RCC 7860 (cell line): ENCODE measurements at places on chromosomes 11 and 22.

DNA sequence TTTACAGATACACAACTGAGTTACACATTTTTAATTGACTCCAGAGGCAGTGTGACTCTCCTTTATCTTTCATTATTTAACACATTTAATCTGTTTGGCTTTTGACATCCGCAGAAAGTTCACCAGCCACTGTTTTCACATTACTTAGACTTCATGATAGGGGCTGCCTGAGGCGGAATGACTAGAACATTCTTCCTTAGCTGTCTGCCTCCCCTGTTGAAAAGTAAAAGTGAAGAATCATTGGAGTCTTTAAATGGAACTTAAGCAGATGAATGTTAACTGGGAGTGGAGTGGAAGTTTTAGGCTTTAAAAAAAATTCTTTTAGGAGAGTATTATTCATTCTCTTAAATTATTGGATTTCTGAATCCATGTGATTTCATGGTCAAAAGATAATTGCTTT lies 229.2 kb upstream of the MTNR1B start:
- no peak for DNase-seq

DNA sequence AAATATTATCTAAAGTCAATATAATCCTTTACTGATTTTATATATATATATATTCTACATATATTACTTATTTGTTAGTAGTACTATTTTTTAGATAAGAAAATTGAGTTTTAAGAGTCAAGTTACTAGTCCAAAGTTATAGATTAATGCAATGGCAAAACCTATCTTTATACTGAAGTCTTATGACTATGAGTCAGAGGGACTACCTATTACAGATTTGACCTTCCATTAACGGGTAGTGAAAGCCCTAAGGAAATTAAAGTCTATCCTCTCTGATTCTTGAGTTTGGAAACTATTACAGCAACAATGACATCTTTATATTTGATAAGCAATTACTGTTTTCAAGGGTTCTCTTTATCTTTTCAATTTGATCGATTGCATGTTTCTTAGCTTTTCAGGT lies 315.8 kb downstream of the CASP12 start:
- no peak for DNase-seq

GRCh38 chr11:58573451-58574104 lies 2.1 kb downstream of the LPXN start:
- DNase-seq, result peak; percentile 82

GRCh38 chr11:106848526-106848925 lies 169.8 kb downstream of the GUCY1A2 start:
- no peak for DNase-seq

GRCh38 chr11:64659417-64660144 lies 63.4 kb downstream of the NRXN2 start:
- peak; percentile 94 for DNase-seq

DNA sequence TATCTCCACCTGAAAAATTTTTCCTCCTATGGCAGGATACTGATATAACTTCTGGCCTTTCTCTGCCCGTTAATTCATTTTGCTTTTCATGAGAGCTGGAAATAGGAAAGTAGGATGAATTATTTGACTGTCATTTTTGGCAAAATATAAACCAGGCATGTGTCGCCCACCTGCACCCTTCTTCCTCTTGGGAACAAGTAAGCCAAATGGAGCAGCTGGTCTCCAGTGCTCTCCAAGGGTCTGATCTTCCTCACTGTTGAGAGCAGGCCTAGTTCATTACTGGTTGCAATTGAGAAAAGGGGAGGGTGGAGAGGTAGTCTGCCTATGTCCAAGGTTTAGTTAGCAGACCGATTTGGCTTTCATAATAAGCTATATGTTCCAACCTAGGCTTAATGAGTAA lies 582.2 kb downstream of the DLG2 start:
- DNase-seq, result no peak

GRCh38 chr11:46912526-46913150 lies 5.7 kb downstream of the LRP4 start:
- no peak for DNase-seq

DNA sequence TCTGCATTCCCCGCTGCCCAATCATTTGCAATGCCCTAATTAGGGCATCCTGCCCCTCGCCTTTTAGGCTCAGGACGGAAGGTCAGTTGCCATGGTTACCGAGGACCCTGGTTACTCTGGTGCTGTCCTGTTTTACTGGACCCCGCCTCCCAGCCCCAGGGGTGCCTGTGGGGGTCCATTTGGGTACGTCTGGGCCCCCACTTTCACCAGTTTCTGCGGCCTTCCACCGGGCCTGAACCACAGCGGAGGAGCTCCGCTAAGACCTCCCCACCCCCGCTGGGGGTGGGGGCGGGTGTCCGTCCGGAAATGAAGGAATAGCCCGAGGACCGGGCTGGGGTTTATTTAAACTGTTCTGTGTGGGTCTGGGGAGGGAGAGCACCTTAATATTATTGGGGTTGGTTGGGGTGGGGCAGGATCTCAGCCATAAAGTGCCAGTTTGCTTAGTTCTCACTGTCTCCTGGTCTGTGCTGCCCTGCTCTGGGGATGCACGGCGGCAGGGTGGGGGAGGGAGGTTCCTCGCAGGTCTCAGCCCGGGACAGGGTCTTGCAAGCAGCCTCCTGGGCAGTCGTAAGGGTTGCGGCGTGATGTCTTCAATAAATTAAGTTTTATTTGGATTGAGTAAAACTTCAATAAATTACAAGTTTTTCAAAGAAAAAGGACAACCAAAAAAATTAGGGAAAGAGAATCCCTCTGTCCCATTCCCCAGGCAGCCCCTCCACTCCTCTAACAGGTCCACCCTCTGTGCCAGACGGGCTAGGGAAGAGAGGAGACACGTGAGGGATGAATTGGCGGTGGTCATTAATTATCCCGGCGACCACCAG lies 5.3 kb downstream of the PHOX2A start:
- DNase-seq, result no peak

GRCh38 chr22:21047035-21047661 lies 1.4 kb downstream of the LRRC74B start:
- DNase-seq, result no peak

DNA sequence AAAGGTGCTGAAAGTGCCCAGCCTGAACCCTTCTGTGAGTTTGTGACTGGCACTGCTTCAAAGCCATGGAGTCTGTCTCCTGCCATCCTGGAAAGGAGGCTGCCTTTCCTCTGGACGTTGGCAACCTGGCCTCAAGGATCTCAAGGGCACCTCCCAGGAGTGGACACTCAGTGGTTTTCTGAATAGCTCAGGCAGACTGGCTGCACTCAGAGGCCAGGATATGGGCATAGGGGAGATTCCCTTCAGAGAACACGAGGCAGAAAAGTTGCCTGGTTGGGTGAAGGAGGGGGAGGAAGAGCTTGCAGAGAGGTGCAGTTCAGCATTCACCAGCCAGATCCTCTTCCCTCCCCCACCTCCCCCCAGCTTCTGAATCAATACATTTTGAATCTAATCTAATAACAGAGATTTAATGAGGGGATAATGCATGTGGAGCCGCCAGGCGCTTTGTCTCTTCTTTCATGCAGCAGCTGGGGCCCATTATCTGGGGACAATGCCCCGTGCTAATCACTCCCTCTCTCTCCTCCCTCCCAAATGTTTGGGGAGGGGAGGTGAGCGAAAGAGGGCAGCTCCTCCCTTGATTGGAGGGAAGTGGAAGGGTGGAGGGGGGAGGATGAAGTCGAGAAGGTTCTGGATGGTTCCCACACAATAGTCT lies 17.7 kb downstream of the HTR3A start:
- no peak for DNase-seq

DNA sequence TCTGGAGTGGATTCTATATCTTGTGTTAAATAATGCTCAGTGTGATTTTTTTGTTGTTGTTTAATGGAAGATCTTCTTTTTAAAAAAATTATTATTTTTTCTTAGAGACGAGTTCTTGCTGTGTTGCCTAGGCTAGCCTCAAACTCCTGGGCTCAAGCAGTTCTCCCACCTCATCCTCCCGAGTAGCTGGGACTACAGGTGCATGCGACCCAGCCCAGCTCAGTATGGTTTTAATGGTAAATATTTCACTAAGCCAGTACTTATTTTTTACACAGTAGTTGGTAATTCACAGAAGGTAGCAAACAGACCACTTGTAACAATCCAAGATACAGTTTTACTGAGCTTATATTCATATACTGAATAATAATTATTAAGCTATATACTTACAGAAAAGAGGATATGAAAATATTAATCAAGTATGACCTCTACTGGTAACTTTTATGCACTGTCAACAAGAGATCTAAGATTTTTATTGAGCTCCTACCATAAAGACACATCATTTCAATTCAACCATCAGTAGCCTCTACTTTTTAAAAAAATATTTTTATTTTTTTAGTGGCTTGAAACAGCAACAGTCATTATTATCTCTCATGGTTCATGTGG lies 6.1 kb upstream of the CD59 start:
- DNase-seq, result peak; percentile 34

- no peak for DNase-seq
Observed at GRCh38 chr11:73387594-73388264, 11.5 kb downstream of the RELT start.

DNA sequence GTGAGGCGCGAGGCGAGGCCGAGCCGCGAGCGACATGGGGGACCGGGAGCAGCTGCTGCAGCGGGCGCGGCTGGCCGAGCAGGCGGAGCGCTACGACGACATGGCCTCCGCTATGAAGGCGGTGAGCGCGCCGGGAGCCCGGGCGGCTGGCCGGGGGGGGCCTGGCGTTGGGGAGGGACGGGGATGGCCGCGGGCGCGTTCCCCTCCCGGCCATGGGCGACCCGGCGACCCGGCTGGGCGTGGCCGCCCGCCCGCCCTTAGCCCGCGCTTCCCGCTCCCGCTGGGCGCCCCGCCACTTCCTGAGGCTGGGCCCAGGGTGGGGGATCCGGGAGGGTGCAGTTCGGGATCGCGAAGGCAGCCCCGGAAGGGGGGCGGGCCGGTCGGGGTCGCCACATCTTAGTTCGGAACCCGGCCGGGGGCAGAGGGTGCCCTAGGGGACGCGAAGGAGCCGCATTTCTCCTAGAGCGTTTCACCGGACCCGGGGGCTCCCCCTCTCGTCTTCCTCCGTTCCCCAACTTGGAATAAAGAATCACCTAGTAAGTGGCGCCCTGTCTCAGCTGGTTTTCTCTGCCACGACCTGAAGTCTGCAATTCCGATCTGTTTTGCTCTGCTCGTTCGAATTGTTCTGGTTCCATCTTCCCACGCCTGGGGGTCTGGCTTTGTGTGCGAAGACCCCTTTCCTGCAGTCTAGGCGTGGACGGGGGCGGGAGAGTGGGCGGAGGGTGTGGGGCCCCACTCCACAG lies 536 bp downstream of the YWHAH start:
- DNase-seq, result no peak

DNA sequence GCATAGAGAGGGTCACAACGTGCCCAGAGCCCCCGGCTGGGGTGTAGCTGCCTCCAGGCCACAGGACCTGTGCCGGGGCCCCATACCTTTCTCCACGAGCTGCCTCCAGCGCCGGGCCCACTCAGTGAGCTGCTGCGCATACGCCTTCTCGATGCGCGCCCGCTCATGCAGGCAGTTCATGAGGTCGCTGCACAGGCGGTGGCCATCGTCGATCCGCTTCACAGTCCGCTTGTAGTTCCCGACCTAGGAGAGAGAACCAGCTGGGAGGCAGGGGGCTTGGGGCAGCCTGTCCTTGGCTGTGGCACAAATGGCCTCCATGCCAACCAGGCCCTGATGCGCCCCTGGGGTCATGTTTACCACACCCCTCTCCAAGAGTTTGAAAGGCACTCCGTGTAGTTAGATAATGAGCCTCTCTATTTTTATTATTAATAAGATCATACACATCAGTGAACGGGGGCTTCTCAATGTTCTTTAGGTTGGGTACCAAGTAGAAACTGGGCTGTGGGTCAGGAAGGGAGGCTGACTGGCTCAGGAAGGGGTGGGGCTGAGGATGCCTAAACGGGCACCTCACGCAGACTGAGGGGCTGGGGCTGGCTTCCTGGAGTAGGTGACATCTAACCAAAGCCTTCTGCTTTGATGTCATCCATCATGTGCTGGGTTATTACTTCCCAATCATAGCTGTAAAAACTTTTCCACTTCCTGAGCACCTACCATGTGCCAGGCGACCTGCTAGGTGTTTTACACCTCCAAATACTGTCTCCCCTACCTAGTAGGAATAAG lies 36.5 kb upstream of the ARFGAP3 start:
- DNase-seq, result no peak

- DNase-seq, result no peak
Observed at GRCh38 chr22:41324821-41325528, 23.6 kb downstream of the ZC3H7B start.

GRCh38 chr11:6505577-6506240 lies 8.6 kb downstream of the DNHD1 start:
- peak; percentile 7 for DNase-seq

DNA sequence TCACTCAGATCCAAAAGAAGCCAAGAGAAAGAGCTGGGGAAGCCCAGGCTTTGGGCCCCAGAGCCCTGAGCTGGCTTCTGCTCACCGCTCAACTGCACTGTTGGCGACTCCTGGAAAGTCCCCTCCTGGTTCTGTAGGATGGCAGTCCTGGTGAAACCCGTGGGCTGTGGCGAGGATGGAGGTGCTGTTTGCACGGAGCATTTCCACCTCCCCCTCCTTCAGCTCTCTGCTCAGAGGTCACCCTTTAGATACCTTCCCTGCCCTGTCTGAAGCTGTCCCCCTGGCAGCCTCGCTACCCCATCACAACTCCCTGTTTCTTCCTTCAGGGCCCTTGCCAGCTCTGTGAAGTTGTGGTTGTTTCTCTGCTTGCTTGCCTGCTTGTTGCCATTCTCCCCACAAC lies 97.8 kb downstream of the MYO18B start:
- DNase-seq, result peak; percentile 20
